Central memory CD8-positive, alpha-beta T cell (primary cell): ENCODE measurements at places on chromosomes 16 and 17.

- H3K4me1 ChIP-seq, result peaks cover 5% of the 10 kb centered on the region
- H3K36me3 ChIP-seq, result peaks cover 27% of the 10 kb centered on the region
- no peak overlapping the region for H3K27ac ChIP-seq
- no peak overlapping the region for H3K4me3 ChIP-seq
- H3K27me3 ChIP-seq, result no peaks in the 10 kb centered on the region
These were observed 142.2 kb downstream of the RAB11FIP4 start for GRCh38 chr17:31533546-31534155.

GRCh38 chr17:77433385-77434135, 292.8 kb downstream of the SEC14L1 start:
- H3K27me3 ChIP-seq, result no peaks in the 10 kb centered on the region
- DNase-seq, result no peak
- H3K4me3 ChIP-seq, result peak overlapping the region; percentile 77
- H3K36me3 ChIP-seq, result peaks cover 5% of the 10 kb centered on the region

- no peaks in the 10 kb centered on the region for H3K36me3 ChIP-seq
- peak; percentile 38 for DNase-seq
- peaks cover 24% of the 10 kb centered on the region for H3K27me3 ChIP-seq
- H3K4me3 ChIP-seq, result no peak overlapping the region
- no peak overlapping the region for H3K27ac ChIP-seq
These were observed 12.9 kb upstream of the ELAC2 start for GRCh38 chr17:13030459-13031300.

- DNase-seq, result no peak
- H3K27me3 ChIP-seq, result no peaks in the 10 kb centered on the region
- H3K27ac ChIP-seq, result no peak overlapping the region
- no peak overlapping the region for H3K4me3 ChIP-seq
- H3K36me3 ChIP-seq, result peaks cover 7% of the 10 kb centered on the region
- H3K4me1 ChIP-seq, result peaks cover 5% of the 10 kb centered on the region
These were observed 87.2 kb downstream of the TBC1D16 start for GRCh38 chr17:79948406-79948944.

DNA sequence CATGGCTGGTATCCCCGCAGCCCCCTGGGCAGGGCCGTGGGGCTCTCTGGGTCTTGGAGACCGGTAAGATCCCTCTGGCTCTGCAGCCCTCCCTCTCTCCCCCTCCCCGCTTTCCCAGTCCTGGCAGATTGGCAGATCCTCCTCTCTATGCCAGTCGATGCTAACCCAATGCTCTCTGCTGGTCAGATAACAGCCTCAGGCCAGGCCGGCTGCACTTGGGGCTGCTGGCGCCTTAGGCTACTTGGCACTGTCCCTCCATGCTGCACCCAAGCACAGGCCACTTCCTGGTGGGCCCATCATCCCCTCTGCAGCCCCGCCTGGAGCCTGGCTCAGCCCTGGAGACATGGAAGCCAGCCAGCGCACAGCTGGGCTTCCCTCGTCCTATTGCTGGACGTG, 81.7 kb downstream of the RTN4RL1 start:
- H3K27ac ChIP-seq, result no peak overlapping the region
- no peak overlapping the region for H3K4me3 ChIP-seq
- H3K27me3 ChIP-seq, result no peaks in the 10 kb centered on the region
- no peak for DNase-seq
- no peaks in the 10 kb centered on the region for H3K36me3 ChIP-seq

- H3K4me1 ChIP-seq, result no peaks in the 10 kb centered on the region
- DNase-seq, result no peak
- H3K4me3 ChIP-seq, result no peak overlapping the region
- H3K36me3 ChIP-seq, result no peaks in the 10 kb centered on the region
These were observed 65.8 kb upstream of the SMIM36 start for GRCh38 chr17:55576996-55577586.

DNA sequence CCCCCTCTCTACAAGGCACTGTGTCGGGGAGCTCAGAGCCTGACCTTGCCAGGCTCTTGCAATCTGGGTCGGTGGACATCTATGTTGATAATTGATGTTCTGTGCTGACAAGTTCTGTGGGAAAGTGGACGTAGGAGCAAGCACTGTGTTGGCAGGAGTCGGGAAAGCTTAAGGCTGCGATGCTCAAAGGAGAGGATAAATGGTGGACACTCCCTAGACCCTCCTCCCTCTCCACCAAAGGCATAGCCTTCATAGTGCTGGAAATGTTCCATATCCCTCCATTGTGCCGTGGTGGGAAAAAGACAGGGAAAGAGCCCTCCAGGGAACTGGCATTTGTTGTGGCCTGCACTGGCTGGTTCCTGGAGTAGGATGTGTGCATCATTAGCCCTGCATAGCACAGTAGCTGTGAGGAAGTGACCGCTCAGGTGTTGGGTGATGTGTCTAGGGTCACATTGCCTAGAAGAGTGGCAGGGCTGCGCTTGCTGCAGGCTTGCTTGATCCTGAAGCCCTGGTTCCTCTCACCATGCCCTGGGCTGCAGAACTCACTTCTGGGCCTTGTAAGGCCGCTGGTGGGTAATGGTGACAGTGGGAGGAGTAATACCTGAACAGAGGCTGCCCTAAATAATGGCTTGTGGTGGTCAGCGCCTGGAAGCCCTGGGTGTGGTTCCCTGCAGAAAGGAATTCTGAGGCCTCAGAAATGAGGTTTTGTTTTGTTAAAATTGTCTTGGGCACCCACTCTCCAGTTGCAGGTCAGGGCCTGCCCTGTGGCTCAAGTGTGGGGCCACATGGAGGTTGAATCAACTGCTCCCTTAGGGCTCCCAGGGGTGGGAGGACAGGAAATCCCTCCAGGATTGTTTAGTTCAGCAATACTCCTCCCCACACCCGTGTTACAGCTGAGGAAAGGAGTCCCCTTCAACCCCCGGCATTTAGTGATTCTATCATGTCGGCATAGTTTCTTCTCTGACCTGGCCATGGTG, 62.6 kb downstream of the KSR1 start:
- H3K27me3 ChIP-seq, result no peaks in the 10 kb centered on the region
- no peak overlapping the region for H3K27ac ChIP-seq
- H3K36me3 ChIP-seq, result no peaks in the 10 kb centered on the region
- peaks cover 33% of the 10 kb centered on the region for H3K4me1 ChIP-seq
- DNase-seq, result no peak

DNA sequence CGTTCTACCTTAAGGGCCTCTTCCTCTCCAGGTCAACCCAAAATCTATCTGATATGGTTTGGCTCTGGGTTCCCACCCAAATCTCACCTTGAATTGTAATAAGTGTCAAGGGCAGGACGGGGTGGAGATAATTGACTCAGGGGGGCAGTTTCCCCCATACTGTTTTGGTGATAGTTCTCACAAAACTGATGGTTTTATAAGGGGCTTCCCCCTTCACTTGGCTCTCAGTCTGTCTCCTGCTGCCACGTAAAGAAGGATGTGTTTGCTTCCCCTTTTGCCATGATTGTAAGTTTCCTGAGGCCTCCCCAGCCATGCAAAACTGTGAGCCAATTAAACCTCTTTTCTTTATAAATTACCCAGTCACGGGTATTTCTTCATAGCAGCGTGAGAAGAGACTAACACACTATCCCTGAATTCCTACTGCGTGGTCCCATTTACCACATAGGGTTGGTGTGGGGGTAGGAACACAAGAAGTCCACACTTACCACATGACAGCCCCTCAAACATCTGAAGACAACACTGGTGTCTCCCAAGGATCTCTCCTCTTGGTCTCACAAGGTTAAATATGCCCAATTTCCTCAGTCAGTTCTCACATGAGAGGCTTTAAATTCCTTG, 8.2 kb downstream of the COTL1 start:
- peaks cover 20% of the 10 kb centered on the region for H3K36me3 ChIP-seq
- DNase-seq, result no peak
- no peaks in the 10 kb centered on the region for H3K27me3 ChIP-seq
- peak overlapping the region; percentile 97 for H3K4me3 ChIP-seq
- H3K4me1 ChIP-seq, result peaks cover 87% of the 10 kb centered on the region
- H3K27ac ChIP-seq, result peak overlapping the region; percentile 88

DNA sequence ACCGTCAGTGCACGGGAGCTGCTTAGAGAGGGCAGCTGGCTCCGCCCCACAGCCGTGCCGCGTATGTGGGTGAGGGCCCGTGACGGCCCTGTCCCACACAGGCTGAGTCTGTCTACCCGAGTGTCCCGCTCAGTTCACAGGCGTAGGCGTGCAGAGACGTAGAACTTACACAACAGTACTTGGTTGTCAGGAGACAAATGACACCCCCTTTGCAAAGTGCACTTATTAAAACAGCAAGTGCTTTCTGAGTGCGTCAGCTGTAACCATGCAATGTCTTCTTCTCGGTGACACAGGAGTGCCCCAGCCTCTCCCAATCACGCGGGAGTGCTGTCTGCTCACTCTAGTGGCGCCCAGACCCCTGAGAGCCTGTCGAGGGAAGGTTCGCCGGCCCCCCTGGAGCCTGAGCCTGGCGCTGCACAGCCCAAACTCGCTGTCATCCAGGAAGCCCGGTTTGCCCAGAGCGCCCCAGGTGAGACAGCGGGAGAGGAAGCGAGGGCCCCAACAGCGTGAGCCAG, 64.2 kb downstream of the FOXK2 start:
- no peaks in the 10 kb centered on the region for H3K4me1 ChIP-seq
- H3K27me3 ChIP-seq, result no peaks in the 10 kb centered on the region
- H3K27ac ChIP-seq, result no peak overlapping the region
- H3K36me3 ChIP-seq, result peaks cover 26% of the 10 kb centered on the region
- H3K4me3 ChIP-seq, result no peak overlapping the region

GRCh38 chr17:72404872-72405271, 284.1 kb downstream of the SOX9 start:
- no peaks in the 10 kb centered on the region for H3K4me1 ChIP-seq
- H3K4me3 ChIP-seq, result no peak overlapping the region
- no peaks in the 10 kb centered on the region for H3K36me3 ChIP-seq
- H3K27ac ChIP-seq, result no peak overlapping the region

DNA sequence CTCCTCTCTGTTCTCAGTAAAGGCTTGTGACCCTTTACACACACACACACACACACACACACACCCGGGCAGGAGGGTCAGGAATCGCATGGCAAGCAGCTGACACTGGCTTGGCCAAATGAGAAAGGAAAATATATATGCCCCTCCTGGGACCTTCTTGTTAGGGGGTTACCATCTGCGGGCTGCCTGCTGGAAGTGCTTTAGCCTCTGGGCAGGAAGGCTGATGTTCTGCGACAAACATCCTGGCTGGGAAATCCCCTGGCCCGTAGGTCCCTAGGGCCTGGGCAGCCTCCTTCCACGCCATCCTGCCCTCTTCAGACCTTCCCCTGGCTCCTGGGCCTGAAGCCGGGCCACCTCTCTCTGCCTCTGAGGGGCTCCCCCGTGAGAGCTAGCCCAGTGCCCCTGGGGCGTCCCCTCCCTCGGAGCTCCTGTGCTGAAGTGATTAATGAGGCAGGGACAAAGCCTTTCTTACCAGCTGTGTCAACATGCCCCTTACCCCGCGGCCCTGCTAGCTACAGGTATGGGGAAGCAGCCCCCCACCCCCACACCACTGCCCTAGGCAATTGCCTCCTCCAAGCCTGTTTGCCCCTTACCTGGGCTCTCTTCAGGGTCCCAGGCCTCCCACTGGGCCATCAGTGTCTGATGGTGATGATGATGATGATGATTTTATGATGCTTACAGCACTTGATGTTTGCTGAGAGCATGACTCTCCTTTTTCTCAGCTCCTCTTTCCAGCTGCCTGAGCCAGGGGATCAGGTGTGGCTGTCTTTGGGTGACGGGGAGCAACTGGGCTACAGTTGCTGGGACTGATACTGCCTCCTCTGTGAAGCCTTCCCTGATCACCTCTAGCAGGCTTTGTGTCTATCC, 32.8 kb upstream of the ETV4 start:
- peaks cover 9% of the 10 kb centered on the region for H3K4me1 ChIP-seq
- DNase-seq, result no peak
- peaks cover 8% of the 10 kb centered on the region for H3K27me3 ChIP-seq
- H3K27ac ChIP-seq, result peak overlapping the region; percentile 42
- no peaks in the 10 kb centered on the region for H3K36me3 ChIP-seq

DNA sequence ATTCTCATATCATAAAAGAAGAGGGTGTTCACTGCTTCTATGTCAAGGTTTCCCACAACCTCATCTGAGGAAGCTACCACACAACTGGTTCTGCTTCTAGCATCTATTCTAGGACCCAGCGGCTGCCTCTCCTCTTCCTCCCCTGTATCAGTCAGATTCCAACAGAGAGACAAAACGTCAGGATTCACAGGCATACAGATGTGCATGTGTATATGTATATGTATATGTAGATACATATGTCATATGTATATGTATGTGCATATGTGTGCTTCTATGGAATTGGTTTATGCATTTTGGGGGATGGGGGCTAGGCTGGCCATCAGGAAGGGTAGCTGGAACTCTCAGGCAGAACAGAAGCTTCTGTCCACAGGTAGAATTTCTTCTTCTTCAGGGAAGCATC, 37.4 kb upstream of the NLRP1 start:
- H3K4me1 ChIP-seq, result no peaks in the 10 kb centered on the region
- no peak overlapping the region for H3K27ac ChIP-seq
- no peak overlapping the region for H3K4me3 ChIP-seq

DNA sequence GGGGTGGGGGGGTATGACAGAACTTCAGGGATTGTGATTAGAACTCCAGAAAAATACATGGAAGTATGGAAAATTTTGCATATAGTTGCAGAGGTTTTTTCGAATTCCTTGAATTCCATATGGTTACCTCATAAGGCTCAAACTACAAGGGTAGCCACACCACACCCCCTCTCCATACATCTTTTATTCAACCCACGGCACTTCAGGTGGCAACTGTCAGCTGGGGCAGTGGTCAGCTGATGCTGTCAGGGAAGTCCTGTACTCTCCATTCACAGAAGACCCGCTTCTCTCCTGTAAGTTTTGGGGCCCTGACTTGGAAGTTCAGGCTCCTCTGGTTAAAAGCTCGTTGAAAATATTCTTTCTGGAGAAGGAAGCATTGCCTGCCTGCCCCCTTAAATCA, 57.5 kb upstream of the CLEC19A start:
- peaks cover 23% of the 10 kb centered on the region for H3K27me3 ChIP-seq
- H3K4me3 ChIP-seq, result no peak overlapping the region
- no peaks in the 10 kb centered on the region for H3K36me3 ChIP-seq
- DNase-seq, result no peak
- H3K4me1 ChIP-seq, result no peaks in the 10 kb centered on the region
- H3K27ac ChIP-seq, result no peak overlapping the region

DNA sequence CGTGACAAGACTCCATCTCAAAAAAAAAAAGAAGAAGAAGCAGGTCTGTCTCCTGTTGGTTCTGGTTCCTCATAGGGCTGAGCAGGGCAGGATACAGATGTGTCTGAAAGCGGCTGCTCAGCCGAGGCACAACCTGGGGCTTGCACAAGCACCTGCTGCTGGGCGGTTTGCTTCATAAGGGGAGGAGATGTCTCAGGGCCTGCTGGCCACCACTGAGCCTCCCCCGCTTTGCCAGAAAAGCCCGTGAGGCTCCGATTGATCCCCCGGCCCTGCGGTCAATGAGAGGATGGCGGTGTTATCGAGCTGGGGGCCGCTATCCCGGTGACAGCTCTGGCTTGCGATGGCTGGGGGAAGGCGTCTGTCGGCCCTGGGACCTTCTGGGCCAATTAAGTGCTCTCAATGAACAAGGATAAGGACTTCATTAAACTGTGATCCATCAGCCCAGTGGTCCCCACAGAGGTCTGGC, 162.0 kb downstream of the SDK2 start:
- no peak overlapping the region for H3K27ac ChIP-seq
- H3K4me3 ChIP-seq, result no peak overlapping the region
- H3K36me3 ChIP-seq, result no peaks in the 10 kb centered on the region
- H3K27me3 ChIP-seq, result peaks cover 54% of the 10 kb centered on the region

- no peak overlapping the region for H3K27ac ChIP-seq
- H3K27me3 ChIP-seq, result no peaks in the 10 kb centered on the region
- H3K36me3 ChIP-seq, result peaks cover 2% of the 10 kb centered on the region
- H3K4me3 ChIP-seq, result no peak overlapping the region
- peaks cover 20% of the 10 kb centered on the region for H3K4me1 ChIP-seq
These were observed 57.9 kb downstream of the GNA13 start for GRCh38 chr17:64998436-64999190.

GRCh38 chr16:47693226-47693625, 232.1 kb downstream of the PHKB start:
- no peaks in the 10 kb centered on the region for H3K27me3 ChIP-seq
- H3K36me3 ChIP-seq, result peaks cover 36% of the 10 kb centered on the region
- no peak overlapping the region for H3K27ac ChIP-seq
- no peak for DNase-seq
- no peak overlapping the region for H3K4me3 ChIP-seq
